Fibroblast of skin of right quadriceps (primary cell): ENCODE measurements at places on chromosomes 6 and 20.

DNA sequence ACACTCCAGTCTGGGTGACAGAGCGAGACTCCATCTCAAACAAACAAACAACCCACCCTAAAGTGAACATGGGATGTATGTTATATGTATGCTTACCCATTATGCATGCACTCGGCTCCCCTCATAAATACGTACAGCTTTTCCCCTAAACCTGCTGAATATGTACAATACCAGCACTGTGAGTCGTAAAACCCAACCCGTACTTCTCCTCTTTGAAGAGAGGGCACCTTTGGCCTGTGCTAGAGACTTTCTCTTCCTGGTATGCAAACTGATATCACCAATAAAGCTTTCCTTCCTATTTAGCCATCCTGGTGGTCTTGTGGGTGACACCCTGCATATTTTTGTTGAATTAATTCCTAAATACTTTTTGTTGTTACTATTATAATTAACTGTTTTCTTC, 51.3 kb downstream of the VSTM2L start:
- no peak for DNase-seq

DNA sequence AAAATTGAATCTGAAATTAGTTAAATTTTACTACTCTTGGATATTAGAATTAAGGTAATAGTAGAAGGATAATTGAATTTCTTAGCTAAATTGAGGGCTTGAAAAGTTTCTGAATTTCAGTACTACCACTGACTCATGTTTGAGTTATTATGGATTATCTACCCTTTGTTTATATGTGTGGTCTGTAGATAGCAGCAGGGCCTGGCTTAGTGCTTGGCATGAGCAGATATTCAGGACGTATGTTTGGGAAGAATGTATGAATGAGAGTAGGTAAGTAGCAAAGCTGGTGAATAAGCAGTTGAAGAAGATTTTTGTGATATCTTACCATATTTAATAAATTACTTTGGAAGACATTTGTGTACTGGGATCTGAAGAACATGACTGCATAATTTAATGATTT, 152.7 kb downstream of the MACROD2 start:
- DNase-seq: peak; percentile 27

DNA sequence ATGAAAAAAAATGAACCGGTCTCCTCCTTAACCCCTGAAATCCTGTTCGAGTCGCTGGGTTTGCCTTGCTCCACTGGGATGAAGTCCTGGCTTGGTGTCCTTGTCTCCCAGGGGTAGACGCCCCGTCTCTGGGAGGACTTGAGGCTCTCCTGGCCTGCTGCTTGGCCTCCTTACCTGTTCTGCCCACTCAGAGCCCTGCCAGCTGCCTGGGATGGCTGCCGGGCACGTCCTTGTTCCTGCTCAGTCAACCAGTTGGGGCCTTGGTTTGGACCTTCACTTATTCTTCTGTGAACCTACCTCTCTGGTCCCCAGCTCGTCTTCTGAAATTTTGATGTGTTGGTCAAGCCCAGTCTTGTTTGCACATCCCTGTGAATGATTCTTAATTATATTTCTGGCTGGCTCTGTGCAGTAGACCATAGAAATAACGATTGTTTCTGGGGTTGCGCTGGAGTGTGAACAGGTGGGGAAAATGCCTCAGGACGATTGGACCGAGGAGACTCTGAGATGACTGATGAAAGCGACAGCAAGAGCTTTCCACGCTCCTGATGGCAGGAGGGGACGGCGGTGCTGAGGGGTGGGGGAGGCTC, 126.5 kb upstream of the ESR1 start:
- no peak for DNase-seq

GRCh38 chr6:29183594-29183993, 12.9 kb downstream of the OR2J2 start:
- no peak for DNase-seq

DNA sequence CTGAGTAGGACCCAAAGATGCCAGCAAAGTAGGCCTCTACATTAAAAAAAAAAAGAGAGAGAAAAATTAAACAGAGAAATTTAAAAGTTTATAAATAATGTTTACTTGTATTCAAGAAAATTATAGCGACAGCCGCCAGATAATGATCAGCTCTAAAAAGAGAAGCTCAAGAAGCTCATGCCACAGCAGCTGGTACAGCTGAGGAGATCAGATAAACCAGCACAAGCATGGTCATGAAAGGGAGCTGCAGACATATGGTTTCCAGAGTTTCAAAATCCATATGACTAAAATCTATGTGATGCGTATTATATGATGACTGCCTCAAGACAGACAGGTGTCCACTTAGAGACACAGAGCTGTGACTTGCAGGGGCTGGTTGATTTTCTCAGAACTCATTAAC, 13.6 kb upstream of the HLA-C start:
- no peak for DNase-seq

DNA sequence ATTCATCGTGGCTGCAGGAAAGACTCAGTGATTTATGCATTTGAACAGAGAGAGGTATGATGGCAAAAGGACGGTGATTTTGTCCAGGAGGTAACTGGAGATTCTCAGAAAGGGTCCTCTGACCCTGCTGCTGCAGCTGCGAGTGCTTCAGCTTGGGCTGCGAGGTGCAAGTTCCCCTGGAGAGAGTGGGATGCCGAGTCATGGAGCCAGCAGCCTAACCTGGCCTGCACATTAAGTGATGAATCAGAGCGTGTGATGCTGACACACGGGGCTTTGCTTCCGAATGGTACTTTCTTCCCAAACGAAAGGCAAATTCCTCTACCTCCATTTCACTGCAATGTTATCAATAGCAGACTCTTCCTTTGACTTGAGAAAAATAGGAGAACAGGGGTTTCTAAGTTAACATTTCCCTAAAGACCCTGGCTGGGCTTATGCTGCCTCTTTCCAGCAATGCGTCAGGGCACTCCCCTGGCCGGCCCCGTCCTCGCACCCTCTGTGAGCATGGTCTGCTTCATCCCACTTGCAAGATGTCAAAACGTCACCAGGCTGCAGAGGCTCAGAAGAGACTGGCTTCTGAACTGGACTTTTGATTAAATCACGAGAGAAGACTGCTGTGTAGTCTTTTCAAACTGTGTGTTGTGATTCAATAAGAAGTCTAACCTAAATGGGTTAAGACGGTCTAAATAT, 628.0 kb upstream of the AGPAT4 start:
- no peak for DNase-seq

- DNase-seq: no peak
Observed at GRCh38 chr6:1584996-1585668, 24.6 kb upstream of the FOXC1 start.

DNA sequence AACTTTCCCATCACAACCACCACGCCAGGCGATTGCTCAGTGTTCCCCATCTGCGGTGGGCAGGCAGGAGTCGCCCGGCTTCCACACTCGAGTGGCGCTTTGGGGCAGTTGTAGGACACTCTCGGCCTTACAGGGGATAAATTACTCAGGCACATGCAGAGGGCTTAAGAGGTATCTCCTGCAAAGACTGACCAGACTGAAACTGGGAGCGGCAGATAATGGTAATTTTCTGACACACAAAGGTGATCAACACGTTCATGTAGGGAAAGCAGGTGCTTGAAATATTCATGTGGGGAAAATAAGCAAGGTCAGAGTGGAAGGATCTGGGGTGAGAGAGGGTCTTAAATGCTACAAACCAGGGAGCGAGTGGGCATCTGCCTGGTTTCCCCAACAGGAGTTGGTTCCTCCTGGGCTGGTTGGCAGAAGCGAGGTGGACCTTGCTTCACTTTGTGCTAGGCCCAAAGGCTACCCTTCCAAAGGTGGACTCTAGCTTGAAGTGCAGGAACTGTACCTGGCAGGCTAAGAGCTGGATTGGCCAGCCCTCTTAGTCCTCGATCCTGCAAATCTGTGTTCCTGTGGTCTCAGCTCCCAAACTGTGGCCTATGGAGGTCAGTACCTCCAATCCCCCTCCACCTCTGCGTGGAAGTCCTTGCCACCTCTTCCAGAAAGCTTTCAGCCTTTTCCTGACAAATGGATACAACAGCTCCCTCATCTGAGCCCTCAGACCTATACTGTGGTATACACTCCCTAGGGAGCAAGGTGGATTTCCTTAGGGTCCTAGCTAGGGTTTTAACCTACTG, 16.7 kb downstream of the PLAGL2 start:
- DNase-seq: no peak

GRCh38 chr6:170102038-170102437, 188.8 kb downstream of the DLL1 start:
- DNase-seq: no peak

DNA sequence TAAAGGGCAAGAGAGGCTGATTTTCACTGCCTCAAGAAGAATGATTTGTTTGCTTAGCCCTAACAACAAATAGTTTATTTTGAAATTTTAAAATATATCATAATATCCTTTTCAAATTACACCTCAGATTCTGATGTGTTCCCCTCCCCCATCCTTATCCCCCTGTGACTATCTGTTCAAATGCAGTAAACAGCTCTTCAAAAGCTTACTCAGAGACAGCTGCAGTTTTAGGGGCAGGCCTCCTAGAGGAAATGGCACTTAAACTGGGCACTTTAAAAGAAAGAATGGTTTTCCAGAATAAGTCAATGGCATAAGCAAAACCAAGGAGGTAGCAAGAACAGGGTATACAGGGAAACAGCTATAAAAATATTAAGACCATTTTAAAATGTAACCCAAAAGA, 118.6 kb upstream of the UST start:
- DNase-seq: no peak

GRCh38 chr20:59933849-59934585, 580 bp upstream of the SYCP2 start:
- peak; percentile 69 for DNase-seq

- no peak for DNase-seq
Observed at GRCh38 chr6:4093288-4093687, 14.4 kb upstream of the FAM217A start.

- no peak for DNase-seq
Observed at GRCh38 chr6:6610031-6610591, 21.6 kb downstream of the LY86 start.

- peak; percentile 17 for DNase-seq
Observed at GRCh38 chr6:88730611-88731011, 232.8 kb downstream of the RNGTT start.

DNA sequence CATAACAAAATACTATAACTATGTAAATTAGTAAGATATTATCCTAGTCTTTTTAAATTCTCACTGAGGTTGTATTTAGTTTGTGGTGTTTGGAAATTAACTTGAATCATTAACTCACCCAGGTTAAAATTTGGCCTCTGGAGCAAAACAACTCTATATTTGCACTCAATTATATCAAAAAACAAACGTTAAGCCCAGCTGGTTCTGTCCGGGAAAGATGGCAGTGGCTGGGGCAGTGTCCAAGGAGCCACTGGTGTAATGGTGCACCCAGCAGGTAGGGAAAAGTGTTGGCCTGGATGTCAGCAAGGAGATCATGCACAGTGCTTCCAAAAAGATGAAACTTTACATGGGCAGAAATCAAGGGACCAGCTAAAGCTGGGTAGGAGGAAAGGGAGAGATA, 285.3 kb upstream of the CITED2 start:
- no peak for DNase-seq

DNA sequence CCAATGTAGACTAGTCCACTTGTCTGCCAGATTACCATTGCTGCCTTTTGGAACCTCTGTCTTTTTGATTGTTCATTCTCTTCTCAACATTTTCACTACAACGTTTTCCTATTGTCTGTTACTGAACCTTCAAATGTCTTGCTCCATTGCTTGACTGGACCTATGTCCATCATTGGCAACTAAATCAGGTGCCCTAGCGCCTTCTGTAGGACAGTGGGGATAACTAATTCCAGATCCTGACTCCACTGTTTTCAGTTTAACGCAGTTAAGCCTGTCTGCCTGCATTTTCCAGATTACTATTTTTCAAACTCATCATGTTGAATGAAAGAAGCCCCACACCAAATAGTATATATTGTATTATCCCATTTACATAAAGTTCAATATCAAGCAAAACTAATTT, 433.6 kb downstream of the RNF144B start:
- DNase-seq: no peak

- DNase-seq: no peak
Observed at GRCh38 chr20:62550087-62550632, 74.4 kb upstream of the GATA5 start.

GRCh38 chr6:96787846-96788580, 49.3 kb downstream of the GPR63 start:
- no peak for DNase-seq

DNA sequence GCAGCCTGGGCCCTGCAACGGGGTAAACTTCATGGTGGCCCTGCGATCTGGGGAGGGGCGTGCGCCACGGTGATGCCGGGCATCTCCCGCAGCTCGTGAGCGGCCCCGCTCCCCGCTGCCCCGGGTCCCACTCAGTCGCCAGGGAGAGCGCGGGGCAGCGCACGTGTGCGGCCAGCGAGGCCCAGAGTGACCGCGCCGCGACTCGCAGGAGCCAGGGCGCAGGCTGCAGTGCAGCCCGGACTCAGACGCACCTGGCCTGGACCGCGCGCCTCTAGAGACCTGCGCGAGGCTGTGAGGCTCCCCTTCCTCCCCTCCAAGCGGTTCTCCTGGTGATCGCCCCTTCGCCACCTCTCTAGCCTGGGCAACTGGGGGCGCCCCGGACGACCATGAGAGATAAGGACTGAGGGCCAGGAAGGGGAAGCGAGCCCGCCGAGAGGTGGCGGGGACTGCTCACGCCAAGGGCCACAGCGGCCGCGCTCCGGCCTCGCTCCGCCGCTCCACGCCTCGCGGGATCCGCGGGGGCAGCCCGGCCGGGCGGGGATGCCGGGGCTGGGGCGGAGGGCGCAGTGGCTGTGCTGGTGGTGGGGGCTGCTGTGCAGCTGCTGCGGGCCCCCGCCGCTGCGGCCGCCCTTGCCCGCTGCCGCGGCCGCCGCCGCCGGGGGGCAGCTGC, 652 bp downstream of the BMP6 start:
- no peak for DNase-seq

DNA sequence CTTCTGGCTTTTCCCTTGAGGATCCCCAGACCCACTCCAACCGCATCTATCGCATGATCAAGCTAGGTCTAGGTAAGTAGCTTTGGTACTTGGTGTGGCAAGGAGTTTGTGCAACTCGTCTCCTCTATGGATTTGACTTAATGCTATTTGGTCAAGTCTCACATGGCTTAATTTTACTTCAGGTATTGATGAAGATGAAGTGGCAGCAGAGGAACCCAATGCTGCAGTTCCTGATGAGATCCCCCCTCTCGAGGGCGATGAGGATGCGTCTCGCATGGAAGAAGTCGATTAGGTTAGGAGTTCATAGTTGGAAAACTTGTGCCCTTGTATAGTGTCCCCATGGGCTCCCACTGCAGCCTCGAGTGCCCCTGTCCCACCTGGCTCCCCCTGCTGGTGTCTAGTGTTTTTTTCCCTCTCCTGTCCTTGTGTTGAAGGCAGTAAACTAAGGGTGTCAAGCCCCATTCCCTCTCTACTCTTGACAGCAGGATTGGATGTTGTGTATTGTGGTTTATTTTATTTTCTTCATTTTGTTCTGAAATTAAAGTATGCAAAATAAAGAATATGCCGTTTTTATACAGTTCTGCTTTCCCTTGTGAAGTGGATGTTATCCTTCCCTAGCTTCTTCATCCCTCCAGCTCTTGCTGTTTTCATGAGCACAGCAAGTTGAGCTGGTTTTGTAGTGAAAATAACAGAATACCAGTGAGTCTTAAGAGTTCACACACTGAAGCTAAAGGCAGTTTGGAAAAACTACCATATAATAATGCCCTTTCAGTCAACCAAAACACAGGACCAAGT, 3.8 kb downstream of the SLC35B2 start:
- DNase-seq: peak; percentile 28

- peak; percentile 2 for DNase-seq
Observed at GRCh38 chr6:87100216-87100615, 5.3 kb upstream of the CGA start.

- no peak for DNase-seq
Observed at GRCh38 chr6:24358219-24358821, 461 bp upstream of the DCDC2 start.
